Naive thymus-derived CD8-positive, alpha-beta T cell (primary cell): ENCODE measurements at places on chromosomes 7 and 10. TPM values are rescaled to one million over a fixed set of nuclear protein-coding genes. Genes with fewer than 3 reads are reported as not detected.

The TPK1 gene
- total RNA-seq = 32.2 TPM

The TMEM140 gene
- 27.1 TPM for total RNA-seq

The TRDMT1 gene
- total RNA-seq = 22.6 TPM

The AKR1C2 gene
- total RNA-seq = not detected

The DLX6 gene
- total RNA-seq = not detected

The ZPBP gene
- not detected for total RNA-seq

The LDB1 gene
- total RNA-seq = 149 TPM

The TMEM60 gene
- total RNA-seq = 8.4 TPM

The CHST3 gene
- total RNA-seq = not detected

The ZNF239 gene
- total RNA-seq = 6.0 TPM

GRCh38 chr7:116571552-116571951, 46.7 kb downstream of the CAV1 start:
- no peak for DNase-seq

DNA sequence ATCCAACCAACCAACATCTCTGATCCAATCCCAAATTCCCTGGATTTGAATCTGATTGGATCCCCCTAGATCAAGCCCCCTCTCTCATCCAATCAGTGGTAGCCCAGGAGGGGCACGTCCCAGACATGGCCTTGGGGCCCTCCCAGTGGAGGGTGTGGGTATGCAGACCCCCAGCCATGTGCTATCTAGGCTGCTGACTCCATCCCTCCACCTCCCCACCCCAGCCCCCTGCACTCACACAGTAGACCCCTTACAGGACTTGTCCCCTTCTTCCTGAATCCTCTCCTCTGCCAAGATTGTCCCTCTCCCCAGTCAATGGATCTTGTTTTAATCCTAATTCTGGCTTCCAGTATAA, 153.4 kb downstream of the OAT start:
- no peak for DNase-seq

DNA sequence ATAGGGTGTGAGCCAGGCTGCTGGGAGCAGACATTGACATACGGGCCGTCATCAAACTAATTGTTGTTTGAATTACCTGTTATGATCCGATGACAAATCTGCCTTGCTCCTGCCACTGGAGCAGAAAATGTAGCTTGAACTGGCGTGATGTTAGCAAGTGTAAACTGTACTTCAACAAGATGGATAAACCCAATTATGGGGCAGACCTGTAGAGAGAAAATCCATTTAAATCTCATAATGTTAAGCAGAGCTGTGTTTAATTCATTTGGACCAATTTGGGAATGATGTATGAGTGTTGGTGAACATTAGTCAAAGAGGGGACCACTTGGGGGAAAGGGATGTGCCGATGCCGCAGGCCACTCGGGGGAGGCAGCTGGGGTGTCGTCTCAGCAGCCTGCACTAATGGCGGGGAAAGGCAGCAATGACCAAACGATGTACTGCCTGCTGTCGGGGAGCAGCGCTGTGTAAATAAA, 27.4 kb downstream of the TCF7L2 start:
- DNase-seq = no peak

- no peak for DNase-seq
These were observed 33.9 kb downstream of the STRIP2 start for GRCh38 chr7:129468087-129468486.

DNA sequence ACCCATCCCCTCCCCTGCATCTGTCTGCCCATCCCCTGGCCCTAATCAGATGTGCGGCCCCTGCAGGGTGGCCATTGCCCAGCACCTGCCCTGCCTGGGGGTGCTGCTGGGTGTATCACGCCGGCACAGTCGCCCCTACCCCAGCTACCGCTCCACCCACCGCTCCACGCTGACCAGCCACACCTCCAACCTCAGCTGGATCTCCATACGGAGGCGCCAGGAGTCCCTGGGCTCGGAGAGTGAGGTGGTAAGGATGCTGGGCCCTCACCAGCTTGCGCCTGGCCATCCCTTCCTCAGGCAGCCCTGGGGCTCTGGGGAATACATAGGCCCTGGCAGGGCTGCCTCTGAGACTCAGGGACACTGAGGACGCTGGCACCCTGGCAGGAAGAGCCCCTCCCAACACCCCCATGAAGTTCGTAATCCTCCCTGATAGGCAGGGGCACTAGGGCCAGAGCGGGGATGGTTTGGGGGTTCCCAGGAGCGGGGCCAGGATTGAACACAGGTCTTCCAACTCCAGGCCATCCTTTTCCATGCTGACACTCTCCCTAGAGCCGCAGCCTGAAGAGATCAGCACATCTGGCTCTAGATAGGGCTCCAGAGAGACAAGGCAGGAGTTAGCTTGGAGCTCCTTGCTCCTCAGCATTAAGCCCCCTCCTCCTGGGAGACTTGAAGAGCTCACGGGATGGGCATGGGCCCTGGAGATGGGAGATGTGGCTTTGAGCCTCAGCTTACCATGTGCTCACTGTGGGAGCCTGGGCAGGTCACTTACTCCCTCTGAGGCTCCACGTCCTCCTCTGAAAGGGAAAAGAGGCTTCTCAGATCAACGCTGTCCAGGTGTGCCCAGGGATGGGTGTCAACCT, 5.9 kb upstream of the LDB3 start:
- DNase-seq = no peak

- no peak for DNase-seq
These were observed 8.3 kb upstream of the SMKR1 start for GRCh38 chr7:129494041-129494440.

GRCh38 chr7:131867461-131867860, 311.0 kb upstream of the PODXL start:
- DNase-seq = no peak

- DNase-seq = no peak
These were observed 52.6 kb downstream of the CAV1 start for GRCh38 chr7:116577320-116577871.

DNA sequence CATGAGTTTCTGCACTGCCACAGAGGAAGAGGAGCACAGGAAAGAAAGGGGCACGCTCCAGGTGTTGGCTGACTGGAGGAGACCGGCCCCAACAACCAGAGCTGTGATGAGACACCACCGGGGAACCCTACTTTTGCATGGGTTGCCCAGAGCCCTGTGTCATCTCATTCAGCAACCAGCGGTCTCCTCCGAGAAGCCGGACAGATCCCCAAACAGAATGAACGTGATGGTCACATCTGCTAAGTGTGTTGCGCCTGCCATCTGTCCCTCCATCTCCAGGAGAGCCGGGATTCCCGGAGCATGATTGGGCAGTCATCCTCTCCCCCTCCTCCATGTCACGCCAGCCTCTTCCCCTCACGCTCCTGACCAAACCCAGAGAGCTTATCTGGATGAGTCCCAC, 22.9 kb downstream of the PARP12 start:
- no peak for DNase-seq

DNA sequence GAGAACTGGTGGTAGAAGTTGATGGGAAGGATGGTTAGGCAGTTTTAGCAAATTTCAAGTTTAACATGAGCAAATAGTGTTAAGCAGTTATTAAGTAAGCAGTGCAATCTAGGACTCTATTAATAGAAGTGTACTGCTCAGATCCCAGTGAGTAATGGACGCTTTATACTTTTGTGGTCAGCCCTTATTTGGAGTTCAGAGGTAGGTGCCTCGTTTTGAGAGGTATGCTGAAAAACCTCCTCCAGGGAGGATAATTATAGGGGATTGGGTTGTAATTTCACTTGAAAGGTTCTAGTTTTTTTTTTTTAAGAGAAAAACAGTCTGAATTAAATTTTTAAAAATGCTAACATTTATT, 33.5 kb upstream of the CCDC7 start:
- no peak for DNase-seq

GRCh38 chr10:21990449-21990848, 13.1 kb downstream of the DNAJC1 start:
- DNase-seq = no peak

- no peak for DNase-seq
These were observed 262.2 kb downstream of the BAMBI start for GRCh38 chr10:28939281-28940157.

DNA sequence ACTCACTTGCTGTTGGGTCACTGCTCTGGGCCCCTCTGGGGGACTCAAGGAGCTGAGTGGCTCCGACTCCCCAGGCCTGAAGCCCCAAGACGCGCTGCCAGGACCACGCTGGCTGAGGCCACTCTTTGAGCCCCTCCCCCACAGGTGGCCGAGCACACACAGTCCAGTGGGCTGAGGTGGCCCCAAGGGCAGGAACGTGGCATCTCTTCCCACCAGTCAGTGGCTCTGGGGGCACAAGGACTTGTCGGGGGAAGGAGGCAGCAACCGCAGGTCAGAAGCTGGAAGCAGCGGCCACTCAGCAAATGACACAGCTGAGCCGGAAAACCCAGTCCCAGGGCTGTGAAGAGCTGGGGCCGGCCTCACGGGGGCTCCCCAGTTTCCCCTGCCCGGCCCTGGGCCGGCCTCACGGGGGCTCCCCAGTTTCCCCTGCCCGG, 24.1 kb downstream of the GRIFIN start:
- DNase-seq = no peak

GRCh38 chr7:128017862-128018845, 13.1 kb downstream of the LRRC4 start:
- no peak for DNase-seq

- no peak for DNase-seq
These were observed 28.0 kb upstream of the STMP1 start for GRCh38 chr7:135634191-135634878.

GRCh38 chr10:78808736-78809367, 259.9 kb upstream of the ZMIZ1 start:
- DNase-seq = no peak

DNA sequence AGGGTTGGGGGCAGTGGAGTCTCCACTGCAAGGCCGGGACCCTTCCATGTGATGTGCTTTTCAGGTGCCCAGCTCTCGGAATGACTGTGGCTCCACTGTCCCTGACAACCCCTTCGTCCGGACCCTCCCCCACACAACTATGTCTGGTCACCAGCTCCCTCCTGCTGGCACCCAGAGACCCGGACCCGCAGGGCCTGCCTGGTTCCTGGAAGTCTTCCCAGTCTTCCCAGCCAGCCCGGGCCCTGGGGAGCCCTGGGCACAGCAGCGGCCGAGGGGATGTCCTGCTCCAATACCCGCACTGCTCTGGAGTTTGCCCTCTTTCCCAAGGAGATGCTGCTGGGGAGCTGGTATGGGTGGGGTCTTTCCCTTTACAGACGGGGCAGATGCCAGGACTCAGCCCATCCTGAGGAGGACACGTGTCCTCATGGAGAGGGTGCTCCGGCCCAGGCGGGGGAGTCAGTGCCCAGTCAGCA, 5.5 kb downstream of the ATP6V0E2 start:
- DNase-seq = no peak

- no peak for DNase-seq
These were observed 38.7 kb downstream of the A1CF start for GRCh38 chr10:50846753-50847152.

DNA sequence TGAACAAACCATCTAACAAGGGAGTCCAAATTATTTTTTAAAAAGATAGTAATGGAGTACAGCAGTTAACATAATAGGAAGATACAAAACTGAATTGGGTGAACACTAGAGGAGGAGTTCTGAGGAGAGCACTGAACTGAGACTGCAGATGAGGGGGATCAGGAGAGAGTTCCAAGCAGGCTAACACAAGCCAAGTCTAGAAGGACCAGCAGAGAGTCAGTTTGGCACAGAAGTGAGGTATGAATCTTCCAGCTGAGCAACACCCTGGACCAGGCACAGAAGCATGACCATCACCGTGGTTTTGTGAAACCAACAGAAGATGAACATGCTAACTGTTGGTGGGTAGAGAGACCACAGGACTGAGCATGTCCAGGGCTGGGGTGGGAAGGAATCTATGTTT, 30.8 kb upstream of the PLCE1 start:
- DNase-seq = no peak

DNA sequence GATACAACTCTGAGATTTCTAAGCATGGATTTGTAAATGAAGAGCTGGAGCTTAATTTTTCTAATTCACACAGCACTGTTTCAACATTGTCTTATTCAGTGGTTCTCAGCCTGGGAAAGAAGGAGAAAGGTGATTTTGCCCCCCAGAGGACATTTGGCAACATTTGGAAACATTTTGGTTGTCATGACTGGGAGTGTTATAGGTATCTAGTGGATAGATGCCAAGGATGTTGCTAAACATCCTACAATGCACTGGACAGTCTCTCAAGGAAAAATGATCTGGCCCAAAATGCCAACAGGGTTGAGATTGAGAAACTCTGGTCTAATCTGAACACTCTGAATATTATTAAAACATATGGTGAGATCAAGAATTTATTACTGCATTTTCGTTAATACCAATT, 3.8 kb upstream of the CAV2 start:
- no peak for DNase-seq

- no peak for DNase-seq
These were observed 34.5 kb upstream of the TAC1 start for GRCh38 chr7:97697396-97697795.

DNA sequence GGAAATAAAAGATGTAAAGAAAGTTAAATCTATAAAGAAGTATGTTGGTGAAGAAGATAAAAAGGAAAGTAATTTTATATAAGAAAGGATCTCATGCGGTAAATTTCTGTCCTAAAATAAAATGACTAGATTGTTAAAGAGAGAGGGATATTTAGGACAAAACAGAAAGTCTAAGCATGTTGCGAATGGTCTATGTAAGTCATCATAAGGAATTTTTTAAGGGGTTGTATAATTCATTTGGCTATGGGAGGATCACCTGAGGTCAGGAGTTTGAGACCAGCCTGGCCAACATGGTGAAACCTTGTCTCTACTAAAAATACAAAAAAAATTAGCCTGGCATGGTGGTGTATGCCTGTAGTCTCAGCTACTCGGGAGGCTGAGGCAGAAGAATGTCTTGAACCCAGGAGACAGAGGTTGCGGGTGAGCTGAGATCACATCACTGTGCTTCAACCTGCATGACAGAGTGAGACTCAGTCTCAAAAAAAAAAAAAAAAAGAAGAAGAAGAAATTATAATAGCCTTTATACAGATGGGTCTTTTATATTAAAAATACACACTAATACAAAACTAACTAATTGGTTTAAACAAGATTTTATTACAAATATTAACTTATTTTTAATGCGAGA, 294.3 kb downstream of the MAGI2 start:
- no peak for DNase-seq

DNA sequence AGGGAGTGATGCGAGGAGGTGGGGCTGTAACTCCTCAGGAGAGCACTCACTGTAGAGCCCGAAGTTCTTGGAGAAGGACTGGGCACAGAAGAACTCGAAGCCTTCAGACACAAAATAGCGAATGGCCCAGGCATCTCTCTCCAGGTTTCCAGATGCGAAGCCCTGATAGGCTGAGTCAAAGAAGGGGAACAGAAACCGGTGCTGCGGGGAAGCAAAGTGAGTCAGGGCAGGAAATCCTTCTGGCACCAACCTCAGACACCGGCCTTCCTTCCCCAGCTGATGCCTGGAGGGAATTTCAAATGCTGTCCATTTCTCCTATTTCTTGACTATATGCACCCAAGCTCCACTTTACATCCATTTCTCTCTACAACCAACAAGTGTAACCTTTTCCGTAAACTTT, 26.8 kb downstream of the GOT1 start:
- no peak for DNase-seq

GRCh38 chr7:106372595-106373318, 88.0 kb upstream of the NAMPT start:
- DNase-seq = no peak

- no peak for DNase-seq
These were observed 69.6 kb downstream of the SEM1 start for GRCh38 chr7:96640054-96640453.

- no peak for DNase-seq
These were observed 87.3 kb upstream of the KAT6B start for GRCh38 chr10:74738985-74739567.

GRCh38 chr10:116836902-116837523, 12.3 kb upstream of the ENO4 start:
- DNase-seq = no peak
